ENCODE measurements at places on chromosomes 6 and 20. TPM values are rescaled to one million over a fixed set of nuclear protein-coding genes. Genes with fewer than 3 reads are reported as not detected.
A peak's percentile ranks its signal among the peaks of the same experiment; 100 is the strongest.

DNA sequence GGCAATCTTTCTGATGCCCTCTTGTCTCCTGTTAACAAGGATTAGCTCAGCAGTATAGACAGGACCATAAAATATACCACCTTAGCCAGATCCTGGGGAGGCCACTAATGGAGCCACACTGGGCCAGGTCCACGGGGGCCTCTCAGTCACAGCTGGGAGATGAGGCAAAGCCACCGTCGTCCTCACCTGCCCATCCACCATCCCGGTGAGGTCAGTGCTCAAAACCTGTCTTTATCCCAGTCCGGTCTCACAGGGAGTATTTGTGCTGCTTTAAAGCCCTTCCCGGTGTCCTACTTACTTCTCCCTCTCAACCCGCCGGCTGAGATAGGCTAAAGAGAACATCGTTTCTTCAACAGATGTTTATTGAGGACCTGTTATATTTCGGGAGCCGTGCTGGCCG is 104.3 kb downstream of the EDN3 start:
- DNase-seq = no peak
- no peak overlapping the region for H3K4me3 ChIP-seq
- H3K36me3 ChIP-seq = no peaks in the 10 kb centered on the region
- H3K4me1 ChIP-seq = peaks cover 5% of the 10 kb centered on the region
- no peak overlapping the region for H3K27ac ChIP-seq

- no peak overlapping the region for H3K4me3 ChIP-seq
- H3K4me1 ChIP-seq = no peaks in the 10 kb centered on the region
- no peak overlapping the region for H3K27ac ChIP-seq
- no peaks in the 10 kb centered on the region for H3K27me3 ChIP-seq
Measured at GRCh38 chr20:58127701-58128111, 100.7 kb downstream of the ANKRD60 start.

GRCh38 chr6:47163536-47163935 is 121.4 kb upstream of the ADGRF1 start:
- H3K4me3 ChIP-seq = no peak overlapping the region
- no peak for DNase-seq
- peaks cover 7% of the 10 kb centered on the region for H3K4me1 ChIP-seq
- H3K27ac ChIP-seq = no peak overlapping the region
- no peaks in the 10 kb centered on the region for H3K36me3 ChIP-seq

GRCh38 chr6:2770171-2770570 is 5.0 kb downstream of the WRNIP1 start:
- peaks cover 71% of the 10 kb centered on the region for H3K4me1 ChIP-seq
- no peaks in the 10 kb centered on the region for H3K36me3 ChIP-seq
- peak overlapping the region; percentile 8 for H3K4me3 ChIP-seq
- no peaks in the 10 kb centered on the region for H3K27me3 ChIP-seq
- peak overlapping the region; percentile 79 for H3K27ac ChIP-seq

DNA sequence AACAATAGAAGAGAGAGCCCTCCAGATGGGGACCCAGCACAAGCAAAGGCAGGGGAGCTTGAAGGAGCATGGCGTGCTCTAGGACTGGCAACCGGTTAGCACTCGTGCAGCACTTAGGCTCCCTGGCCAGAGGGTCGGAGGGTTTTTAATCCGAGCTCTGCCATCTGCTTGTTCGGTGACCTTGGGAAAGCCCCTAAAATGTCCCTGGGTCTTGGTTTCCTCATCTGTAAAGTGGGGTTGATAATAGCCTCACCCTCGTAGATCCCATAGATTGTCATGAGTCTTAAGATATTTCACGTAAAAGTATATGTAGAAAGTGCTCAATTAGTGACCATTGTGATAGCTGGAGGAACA is 16.6 kb upstream of the HCK start:
- no peak overlapping the region for H3K27ac ChIP-seq
- no peak overlapping the region for H3K4me3 ChIP-seq
- peaks cover 18% of the 10 kb centered on the region for H3K27me3 ChIP-seq
- no peak for DNase-seq

GRCh38 chr6:11890849-11891248 is 112.2 kb upstream of the ADTRP start:
- no peaks in the 10 kb centered on the region for H3K4me1 ChIP-seq
- no peak for DNase-seq
- H3K4me3 ChIP-seq = no peak overlapping the region
- H3K27me3 ChIP-seq = no peaks in the 10 kb centered on the region

DNA sequence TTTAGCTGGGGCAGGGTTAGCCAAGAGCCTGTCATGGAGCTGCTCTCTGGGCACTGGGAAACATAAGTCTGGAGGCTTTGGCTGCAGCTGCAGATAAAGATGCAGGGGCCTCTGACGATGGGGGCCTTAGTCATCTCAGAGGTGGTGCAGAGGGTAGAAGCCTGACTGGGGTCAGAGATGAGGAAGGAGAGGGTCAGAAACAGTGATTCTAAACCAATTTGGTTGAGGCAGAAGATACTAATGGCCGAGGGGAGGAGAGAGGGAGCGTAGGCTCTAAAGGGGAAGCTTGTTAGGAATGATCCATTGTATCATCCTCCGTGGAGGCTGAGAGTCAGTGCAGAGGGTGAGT is 33.8 kb downstream of the PLEKHG1 start:
- H3K4me1 ChIP-seq = no peaks in the 10 kb centered on the region
- DNase-seq = no peak
- no peaks in the 10 kb centered on the region for H3K36me3 ChIP-seq
- no peak overlapping the region for H3K27ac ChIP-seq

DNA sequence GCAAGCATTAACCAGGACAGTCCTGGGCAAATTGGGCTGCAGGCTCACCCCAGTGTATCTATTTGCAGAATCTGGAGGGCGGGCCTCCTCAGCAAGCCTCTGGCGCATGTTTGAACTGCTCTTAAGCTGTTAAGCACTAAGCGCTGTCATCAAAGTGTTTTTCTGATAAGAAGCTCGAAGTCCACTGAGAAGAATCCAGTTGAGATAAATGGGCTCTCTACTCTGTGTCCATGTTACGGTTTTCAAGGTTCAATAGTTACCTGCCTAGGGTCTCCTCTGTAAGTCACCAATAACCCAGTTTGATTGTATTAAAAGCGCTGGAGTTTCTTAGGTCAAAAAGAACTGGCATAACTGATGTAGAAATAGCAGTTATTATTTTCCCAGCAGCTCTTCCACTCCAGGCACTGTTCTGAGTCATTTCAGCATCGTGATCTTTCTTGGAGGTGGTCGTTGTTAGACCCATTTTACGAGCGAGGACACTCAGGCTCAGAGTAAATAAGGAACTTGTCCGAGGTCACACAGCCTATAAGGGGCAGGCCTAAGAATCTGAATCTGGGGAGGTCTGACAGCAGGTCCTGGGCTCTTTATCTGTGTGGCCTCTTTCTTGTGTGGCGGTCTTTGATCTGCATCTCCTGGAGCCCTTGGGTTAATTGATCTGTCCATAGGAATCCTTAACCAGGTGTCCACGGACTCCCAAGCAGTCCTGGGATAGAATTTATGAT is 207.4 kb upstream of the ZNF217 start:
- no peaks in the 10 kb centered on the region for H3K4me1 ChIP-seq
- DNase-seq = no peak
- H3K36me3 ChIP-seq = no peaks in the 10 kb centered on the region
- no peak overlapping the region for H3K4me3 ChIP-seq
- H3K27ac ChIP-seq = no peak overlapping the region

The TMEM63B gene
- total RNA-seq = 39.9 TPM

The RBM24 gene
- 142 TPM for total RNA-seq

The FAM209B gene
- total RNA-seq = not detected

The TUBB1 gene
- total RNA-seq = not detected

The SOBP gene
- 26.2 TPM for total RNA-seq
